ENCODE measurements at places on chromosomes 6 and 20.
A peak's percentile ranks its signal among the peaks of the same experiment; 100 is the strongest.

DNA sequence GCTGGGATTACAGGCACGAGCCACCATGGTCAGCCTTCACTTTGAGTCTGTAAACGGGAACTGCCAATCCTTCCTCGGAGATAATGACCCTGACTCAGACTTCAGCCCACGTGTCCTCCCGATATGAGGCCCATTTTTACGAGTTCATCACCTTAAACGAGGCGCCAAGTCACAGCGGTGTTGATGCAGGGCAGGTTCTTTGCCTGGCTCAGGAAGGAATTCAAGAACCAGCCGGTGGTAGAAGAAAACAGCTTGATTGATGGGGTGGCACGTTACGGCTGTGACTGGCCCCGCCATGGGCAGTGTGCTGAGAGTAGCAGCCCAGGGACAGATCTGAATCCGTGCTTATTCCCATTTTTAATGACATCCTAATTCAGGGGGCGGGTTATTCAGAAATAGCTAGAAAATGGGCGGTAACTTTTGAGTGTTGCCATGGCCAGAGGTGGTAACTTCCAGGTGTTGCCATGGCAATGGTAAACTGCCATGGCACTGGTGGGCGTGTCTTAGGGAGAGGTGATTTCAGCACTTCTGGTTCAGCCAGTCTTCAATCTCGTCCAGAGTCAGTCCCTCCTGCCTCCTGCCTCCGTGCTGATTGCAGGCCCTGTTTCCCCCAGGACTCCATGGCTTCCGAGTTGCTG, 9.1 kb upstream of the MAP1LC3A start:
- no peaks in the 10 kb centered on the region for H3K36me3 ChIP-seq
- H3K4me1 ChIP-seq = peaks cover 9% of the 10 kb centered on the region
- H3K27me3 ChIP-seq = no peaks in the 10 kb centered on the region
- DNase-seq = peak; percentile 32

DNA sequence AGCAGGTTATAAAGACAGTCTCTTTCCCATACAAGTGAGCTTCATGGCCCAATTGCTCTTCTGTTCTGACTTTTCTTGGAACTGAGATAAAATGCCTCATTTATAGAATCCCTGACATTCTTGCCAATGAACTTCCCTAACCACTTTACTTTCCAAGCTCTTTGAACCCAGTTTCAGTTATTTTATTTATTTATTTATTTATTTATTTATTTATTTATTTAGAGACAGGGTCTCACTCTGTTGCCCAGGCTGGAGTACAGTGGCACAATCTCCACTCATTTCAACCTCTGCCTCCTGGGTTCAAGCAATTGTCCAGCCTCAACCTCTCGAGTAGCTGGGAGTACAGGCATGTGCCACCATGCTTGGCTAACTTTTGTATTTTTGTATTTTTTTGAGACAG, 138.5 kb upstream of the ZNF184 start:
- peaks cover 5% of the 10 kb centered on the region for H3K27me3 ChIP-seq
- no peaks in the 10 kb centered on the region for H3K4me1 ChIP-seq
- DNase-seq = no peak

GRCh38 chr20:24785141-24786110, 163.6 kb upstream of the CST7 start:
- no peak overlapping the region for H3K4me3 ChIP-seq
- peak; percentile 3 for DNase-seq
- peaks cover 64% of the 10 kb centered on the region for H3K27me3 ChIP-seq
- no peak overlapping the region for H3K27ac ChIP-seq

GRCh38 chr6:21219241-21219640, 374.3 kb upstream of the SOX4 start:
- no peaks in the 10 kb centered on the region for H3K4me1 ChIP-seq
- H3K36me3 ChIP-seq = peaks cover 4% of the 10 kb centered on the region
- no peak for DNase-seq
- no peak overlapping the region for H3K4me3 ChIP-seq
- no peak overlapping the region for H3K27ac ChIP-seq

DNA sequence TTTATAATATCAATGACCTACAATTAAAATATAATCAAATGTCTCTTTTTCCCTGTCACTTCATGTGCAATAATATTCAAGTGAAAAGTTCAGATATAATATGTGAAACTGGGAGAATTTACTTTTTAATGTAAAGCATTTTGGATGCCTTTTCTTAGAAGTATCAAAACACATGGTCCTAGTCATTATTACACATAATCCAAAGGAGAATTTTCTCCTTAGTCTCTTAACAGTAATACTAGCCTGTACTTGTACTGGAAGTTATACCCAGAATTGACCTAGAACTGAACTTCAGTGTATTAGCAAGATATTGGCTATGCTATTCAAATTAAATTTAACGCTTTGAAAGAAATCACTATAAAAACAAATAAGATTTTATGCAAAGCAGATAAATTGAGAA, 842.6 kb upstream of the MANEA start:
- no peaks in the 10 kb centered on the region for H3K4me1 ChIP-seq
- no peaks in the 10 kb centered on the region for H3K27me3 ChIP-seq
- DNase-seq = no peak

- DNase-seq = peak; percentile 47
- no peak overlapping the region for H3K4me3 ChIP-seq
- H3K27ac ChIP-seq = no peak overlapping the region
- H3K36me3 ChIP-seq = no peaks in the 10 kb centered on the region
- peaks cover 9% of the 10 kb centered on the region for H3K4me1 ChIP-seq
Measured at GRCh38 chr6:3841711-3842565, 7.2 kb upstream of the FAM50B start.

GRCh38 chr20:6838181-6838826, 70.8 kb downstream of the BMP2 start:
- peaks cover 2% of the 10 kb centered on the region for H3K4me1 ChIP-seq
- no peaks in the 10 kb centered on the region for H3K36me3 ChIP-seq
- DNase-seq = no peak
- no peak overlapping the region for H3K4me3 ChIP-seq

- H3K36me3 ChIP-seq = no peaks in the 10 kb centered on the region
- DNase-seq = no peak
- no peaks in the 10 kb centered on the region for H3K27me3 ChIP-seq
Measured at GRCh38 chr20:49207076-49207475, 12.1 kb upstream of the DDX27 start.

DNA sequence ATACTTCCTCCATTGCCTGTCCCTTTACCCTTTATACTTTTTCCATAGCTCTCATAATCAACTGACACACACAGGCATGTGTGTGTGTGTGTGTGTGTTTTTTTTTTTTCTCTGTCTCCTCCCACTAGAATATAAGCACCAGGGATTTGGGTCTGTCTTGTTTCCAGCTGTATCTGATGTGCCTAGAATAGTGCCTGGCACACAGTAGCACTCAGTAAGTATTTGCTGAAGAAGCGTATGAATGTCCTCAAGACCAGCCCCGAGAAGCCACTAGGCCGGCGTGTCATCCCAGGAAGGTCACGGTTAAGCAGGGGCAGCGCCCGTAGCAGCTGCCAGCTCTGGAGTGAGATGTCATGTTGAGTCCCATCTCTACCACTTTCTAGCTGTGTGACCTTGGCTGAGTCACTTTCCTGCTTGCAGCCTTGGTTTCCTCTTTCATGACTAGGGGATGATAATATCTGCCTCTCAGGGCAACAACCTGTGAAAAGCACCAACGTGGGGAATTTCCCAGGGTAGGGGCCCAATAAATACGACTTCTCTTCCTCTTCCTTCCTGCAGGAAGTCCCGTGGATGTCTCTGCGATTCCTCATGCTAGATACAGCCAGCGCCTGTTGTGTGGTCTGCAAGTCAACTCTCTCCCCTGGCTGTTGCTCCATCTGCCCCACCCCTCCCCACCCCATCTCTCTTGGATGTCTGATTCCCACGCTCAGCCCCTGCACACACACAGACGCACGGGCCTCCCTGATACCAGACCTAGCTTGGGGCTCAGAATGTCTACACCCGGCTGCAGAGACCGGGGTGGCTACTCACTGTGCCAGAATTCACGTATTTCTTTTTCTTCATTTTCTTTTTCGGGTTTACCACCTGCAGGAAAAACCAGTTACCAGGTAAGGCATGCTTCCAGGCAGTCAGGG, 58.1 kb downstream of the RAB44 start:
- H3K36me3 ChIP-seq = no peaks in the 10 kb centered on the region
- H3K4me1 ChIP-seq = peaks cover 8% of the 10 kb centered on the region
- no peak overlapping the region for H3K27ac ChIP-seq
- peaks cover 6% of the 10 kb centered on the region for H3K27me3 ChIP-seq
- no peak overlapping the region for H3K4me3 ChIP-seq

DNA sequence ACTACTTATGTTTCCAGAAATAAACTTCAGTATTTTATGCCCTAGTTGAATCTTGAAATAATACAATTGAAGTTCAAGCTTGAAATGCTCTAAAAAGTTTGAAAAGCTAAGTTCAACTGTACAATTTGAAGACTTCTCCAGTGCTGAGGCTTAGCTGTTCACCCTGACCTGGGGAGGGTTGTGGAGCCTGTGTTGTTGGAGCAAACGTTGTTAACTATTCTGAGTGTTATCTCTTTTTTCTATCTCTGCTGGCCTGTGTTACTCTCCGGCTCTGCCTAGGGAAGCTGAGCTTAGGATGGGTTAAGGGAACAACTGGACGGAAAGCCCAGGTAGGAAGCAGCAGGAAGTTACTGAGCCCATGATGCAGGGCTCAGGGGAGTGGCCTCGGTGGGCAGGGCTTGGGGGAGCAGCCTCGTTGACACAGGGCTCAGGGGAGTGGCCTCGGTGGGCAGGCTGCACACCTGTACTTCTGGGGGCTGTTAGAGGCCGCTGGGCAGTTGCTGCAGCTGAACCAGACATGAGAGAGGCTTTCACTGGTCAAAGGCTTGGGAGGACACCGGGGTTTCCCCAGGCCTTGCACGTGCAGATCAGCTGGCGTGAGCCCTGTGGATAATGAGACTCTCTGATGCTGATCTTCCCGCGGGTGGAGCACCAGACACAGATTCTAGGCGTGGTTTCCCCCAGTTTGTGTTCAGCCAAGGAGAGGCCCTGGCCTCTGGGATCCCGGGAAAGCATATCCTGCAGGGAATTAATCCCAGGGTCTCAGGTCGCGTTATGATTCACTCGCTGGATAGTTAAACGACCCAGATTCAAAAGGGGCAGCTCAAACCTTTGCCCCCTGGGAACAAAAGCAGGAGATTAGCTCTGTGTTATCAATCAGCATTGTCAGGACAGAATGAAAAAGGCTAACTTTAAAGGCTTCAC, 58.9 kb downstream of the ERMARD start:
- H3K36me3 ChIP-seq = no peaks in the 10 kb centered on the region
- H3K27me3 ChIP-seq = peaks cover 15% of the 10 kb centered on the region

- H3K27ac ChIP-seq = no peak overlapping the region
- no peaks in the 10 kb centered on the region for H3K27me3 ChIP-seq
- no peaks in the 10 kb centered on the region for H3K4me1 ChIP-seq
- DNase-seq = no peak
- H3K36me3 ChIP-seq = peaks cover 72% of the 10 kb centered on the region
- H3K4me3 ChIP-seq = no peak overlapping the region
Measured at GRCh38 chr6:37474316-37474715, 25.4 kb downstream of the CCDC167 start.

DNA sequence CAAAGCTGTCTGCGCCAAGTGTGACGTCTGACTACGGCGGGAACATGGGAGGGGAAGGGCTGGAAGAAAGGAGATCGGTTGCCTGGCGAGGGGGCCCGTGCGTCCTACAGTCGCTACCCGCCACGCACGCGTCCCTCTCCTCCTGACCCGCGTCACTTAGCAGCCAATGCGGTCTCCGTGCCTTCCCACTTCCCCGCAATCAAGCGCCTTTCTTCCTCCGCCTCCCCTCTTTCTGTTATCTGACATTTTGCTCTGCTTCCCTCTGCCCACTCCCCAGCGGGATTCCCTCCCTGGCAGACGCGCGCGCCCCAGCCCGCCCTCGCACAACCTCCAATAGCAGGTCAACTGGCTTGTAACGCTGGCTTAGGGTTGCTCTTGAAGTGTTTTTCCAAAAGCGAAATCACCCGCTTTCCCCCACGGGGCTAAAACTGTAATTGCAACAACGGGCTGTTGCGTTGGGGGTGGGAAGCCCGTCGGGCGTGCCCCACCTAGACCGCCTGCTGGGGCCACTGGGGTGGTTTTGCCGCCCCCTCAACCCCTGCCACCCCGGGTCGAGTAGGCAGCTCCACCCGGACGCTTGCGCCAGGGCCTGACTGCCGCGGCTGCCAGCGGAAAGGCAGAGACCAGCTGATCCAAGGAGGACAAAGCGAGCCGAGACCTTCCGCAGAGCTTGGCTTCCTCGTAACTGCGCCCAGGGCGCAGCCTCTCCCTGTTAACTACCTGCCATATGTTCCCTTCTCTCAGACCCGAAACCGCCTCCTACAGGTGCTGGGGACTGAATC, 6.2 kb upstream of the SOX4 start:
- H3K36me3 ChIP-seq = no peaks in the 10 kb centered on the region
- peak overlapping the region; percentile 81 for H3K4me3 ChIP-seq
- H3K4me1 ChIP-seq = peaks cover 6% of the 10 kb centered on the region
- H3K27me3 ChIP-seq = no peaks in the 10 kb centered on the region

DNA sequence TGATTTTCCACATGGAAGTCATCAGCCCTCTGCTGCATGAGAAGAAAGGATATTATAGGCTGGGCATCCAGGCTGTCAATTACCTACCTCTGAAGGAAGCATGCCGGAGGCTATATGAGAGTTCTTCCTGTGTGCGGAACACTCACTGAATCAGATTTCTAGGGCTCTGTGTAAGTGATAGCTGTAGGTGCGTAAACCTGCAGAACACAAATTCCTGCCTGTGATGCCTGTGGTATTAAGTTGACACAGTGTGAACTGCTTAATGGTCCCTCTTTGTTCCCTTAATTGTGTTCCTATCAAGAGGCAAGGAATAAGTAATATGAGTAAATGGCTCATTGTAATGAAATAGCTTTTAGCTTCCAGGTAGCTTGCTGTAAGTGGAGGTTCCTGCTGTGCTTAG, 103.3 kb downstream of the ANKS1A start:
- H3K4me3 ChIP-seq = no peak overlapping the region
- no peaks in the 10 kb centered on the region for H3K27me3 ChIP-seq
- H3K27ac ChIP-seq = no peak overlapping the region
- H3K36me3 ChIP-seq = peaks cover 15% of the 10 kb centered on the region
- peaks cover 2% of the 10 kb centered on the region for H3K4me1 ChIP-seq
- DNase-seq = no peak

GRCh38 chr6:85111481-85112011, 338.3 kb upstream of the NT5E start:
- no peak for DNase-seq
- no peaks in the 10 kb centered on the region for H3K27me3 ChIP-seq
- H3K27ac ChIP-seq = no peak overlapping the region

GRCh38 chr6:39102071-39102820, 12.7 kb downstream of the SAYSD1 start:
- no peak overlapping the region for H3K27ac ChIP-seq
- H3K27me3 ChIP-seq = no peaks in the 10 kb centered on the region
- H3K4me3 ChIP-seq = no peak overlapping the region

- DNase-seq = peak; percentile 32
- peaks cover 37% of the 10 kb centered on the region for H3K4me1 ChIP-seq
- H3K4me3 ChIP-seq = no peak overlapping the region
- peak overlapping the region; percentile 84 for H3K27ac ChIP-seq
- H3K27me3 ChIP-seq = no peaks in the 10 kb centered on the region
- H3K36me3 ChIP-seq = no peaks in the 10 kb centered on the region
Measured at GRCh38 chr6:33839399-33840047, 35.7 kb upstream of the MLN start.

All from mesenchymal stem cell (in vitro differentiated cells and primary cell).